ENCODE measurements at places on chromosomes 7 and 10. TPM values are rescaled to one million over a fixed set of nuclear protein-coding genes. Genes with fewer than 3 reads are reported as not detected.

GRCh38 chr7:96708872-96709271 lies 774 bp downstream of the SEM1 start:
- no peak for DNase-seq

DNA sequence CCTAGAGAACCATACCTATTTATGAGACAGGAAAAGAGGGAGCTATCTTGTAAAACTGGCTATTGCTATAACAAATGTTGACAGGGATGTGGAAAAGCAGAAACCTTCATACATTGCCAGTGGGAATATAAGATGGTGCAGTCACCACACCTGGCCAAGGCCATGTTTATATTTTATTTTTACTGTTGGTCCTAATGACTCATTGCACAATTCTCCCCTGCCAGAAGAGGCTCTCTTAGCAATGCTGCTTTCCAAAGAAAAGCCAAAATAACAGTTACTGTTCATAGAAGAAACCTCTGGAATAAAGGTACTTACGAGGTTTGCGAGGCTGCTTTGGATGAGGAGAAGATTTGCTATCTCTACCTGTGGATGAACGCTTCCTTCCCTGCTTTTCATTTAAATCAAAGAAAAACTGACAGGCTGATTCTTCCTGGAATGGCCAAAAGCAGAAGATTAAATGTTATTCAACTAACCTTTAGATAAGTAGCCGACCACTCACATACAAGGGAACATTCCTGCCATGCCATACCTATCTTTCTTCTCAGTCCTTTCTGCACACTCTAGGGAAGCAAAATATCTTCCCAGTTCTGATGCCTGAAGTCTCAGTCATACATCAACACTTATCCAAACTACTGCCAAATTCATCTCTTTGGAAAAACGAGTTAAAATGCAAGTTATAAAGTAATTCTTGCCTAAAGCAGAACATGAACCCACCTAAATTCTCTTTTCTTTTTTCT lies 16.3 kb upstream of the CHUK start:
- DNase-seq = no peak

- DNase-seq = no peak
Observed at GRCh38 chr7:37674531-37674930, 9.0 kb upstream of the GPR141 start.

Gene STEAP1B
- not detected for total RNA-seq

GRCh38 chr7:137885678-137886077 lies 38.9 kb upstream of the DGKI start:
- no peak for DNase-seq

- no peak for DNase-seq
Observed at GRCh38 chr7:51080216-51080615, 236.4 kb downstream of the COBL start.

DNA sequence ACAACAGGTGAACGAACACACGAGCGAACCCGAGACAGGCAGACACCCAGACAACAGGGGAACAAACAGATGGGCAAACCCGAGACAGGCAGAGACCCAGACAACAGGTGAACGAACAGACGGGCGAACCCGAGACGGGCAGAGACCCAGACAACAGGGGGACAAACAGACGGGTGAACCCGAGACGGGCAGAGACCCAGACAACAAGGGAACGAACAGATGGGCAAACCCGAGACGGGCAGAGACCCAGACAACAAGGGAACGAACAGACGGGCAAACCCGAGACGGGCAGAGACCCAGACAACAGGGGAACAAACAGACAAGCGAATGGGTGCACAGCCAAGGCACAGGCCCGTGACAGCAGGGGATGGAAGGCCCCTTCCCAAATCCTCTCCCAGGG lies 264.7 kb downstream of the ELFN1 start:
- DNase-seq = no peak

DNA sequence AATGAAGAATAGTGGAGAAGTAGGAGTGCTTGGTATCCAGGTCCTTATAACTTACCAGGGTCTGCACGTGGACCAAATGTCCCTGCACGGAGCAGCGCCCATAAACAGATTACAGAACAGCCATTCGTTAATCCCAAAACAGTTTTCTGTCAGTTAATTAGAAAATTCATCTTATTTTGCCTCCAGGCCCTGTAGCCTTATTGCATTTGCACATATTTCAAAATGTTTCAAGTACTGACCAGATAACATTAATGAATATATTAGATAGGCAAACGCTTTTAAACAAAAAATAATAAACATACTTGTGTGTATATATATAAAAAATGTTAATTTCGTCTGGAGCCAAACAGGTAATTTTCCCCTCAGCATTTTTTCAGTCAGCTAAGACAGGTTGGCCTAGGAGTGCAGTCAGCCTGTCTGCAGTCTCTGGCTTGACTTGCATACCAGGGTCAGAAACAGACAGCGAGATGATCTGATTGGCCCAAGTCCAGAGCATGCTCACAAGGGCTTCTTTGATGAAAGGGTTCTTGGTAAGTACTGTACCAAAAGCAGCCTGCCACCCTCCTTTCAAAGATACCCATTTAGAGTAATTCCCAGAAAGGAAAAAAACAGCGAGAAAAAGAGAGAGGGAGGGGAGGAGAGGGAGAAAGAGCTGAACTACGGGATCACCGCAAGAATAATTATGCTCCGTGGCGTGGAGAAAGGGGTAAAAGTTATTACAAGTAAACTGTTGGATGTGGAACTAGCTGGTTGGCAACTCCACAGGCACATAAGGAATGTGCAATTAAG lies 194.4 kb upstream of the TCF7L2 start:
- DNase-seq = no peak

DNA sequence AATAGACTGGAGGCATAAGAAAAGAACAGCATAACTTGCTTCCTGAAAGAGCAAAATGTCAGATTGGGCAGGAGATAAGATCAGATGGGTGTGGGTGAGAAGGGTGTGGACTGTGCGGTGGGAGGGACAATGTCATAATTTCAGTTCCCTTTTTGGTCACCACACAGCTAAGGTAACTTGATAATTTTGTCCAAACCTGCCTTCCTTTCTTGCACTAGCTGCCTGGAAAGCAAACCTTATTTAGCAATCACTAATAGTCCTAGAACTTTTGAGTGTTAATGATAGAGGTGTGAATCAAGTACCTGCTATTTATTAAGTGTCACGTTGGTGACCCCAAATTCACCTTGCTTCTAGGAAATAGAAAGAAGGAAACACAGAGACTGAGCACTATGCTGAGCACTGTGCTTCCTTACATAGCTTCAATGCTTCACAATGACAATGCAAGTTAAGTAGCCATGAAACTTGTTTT lies 72.4 kb upstream of the SP4 start:
- DNase-seq = no peak

Gene TAC1
- not detected for total RNA-seq

DNA sequence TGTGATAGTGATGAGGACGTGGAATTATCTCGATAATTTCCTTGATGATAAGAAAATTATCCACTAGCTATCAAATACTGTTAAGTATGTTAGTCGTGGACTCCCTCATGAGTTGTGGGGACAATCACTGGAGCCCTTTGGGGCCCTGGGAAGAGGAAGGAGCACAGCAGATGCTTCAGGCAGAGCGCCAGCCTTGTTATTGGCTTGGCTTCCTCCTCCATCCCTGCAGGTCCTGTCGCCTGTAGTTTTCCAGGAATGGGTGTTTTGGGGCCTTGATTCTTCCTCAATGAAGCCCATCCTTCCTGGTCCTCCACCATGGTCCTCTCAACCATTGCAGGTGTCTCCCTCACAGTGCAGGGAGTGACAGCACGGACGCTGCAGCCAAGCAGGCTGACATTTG lies 32.5 kb upstream of the ZNF32 start:
- DNase-seq = no peak

Gene MRLN
- total RNA-seq = not detected

Gene TDRD1
- total RNA-seq = 0.17 TPM

DNA sequence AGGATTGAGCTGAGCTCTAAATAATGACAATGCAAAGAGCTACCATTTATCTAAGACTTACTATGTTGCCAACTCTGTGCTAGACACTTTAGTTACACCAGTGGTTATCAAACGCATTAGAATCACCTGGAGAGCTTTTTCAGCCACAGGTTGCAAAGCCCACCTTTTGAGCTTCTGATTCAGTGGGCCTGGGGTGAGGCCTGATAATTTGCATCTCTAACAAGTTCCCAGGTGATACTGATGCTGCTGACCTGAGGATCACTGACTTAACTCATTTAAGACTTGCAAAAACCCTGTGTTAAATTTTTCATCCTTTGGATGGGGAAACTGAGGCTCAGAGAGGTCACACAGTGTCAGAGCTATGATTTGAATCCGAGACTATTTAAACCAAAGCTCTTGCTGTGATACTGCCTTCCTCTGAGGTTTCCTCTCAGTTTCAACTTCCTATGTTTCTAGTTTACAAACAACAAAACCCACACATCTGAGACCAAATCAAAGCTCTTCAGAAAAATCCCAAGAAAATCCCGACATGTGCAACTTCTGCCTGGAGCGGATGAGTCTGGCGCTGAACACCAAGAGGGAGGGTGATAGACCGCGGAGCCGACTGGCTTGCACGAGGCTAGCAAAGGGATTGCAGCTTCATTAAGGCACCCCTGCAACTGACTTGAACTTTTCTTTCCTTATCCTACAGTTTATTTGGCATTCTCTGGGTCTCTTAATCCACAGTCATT lies 124.9 kb downstream of the CYP26A1 start:
- DNase-seq = no peak

Gene CNPY1
- not detected for total RNA-seq

DNA sequence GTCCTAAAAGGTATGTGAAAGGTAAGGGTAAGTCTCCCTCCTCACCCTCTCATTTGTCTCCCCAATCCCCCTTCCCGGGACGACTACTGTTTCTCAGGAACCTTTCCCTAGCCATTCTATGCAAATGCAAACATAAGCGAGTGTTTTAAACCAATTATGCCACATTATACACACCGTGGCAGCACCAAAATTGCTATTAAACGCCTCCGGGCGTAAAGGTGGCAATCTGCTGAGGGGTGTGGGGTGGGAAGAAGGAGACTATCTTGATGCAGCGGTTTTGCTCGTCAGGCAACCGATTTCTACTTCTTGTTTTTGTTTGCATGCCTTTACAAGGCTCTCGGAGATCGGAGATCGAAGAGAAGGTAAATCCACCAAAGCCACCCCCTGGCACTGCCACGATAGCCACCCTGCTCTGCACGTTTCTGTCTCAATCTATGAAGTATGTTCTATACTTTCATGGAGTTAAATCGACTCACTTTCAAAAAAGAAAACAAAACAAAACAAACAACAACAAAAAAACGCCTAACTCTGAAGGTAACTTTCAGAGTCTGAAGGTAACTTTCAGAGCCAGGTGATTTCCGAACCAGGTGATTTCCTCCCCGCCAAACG lies 46.0 kb upstream of the CDK1 start:
- DNase-seq = no peak

Gene TMEM236
- 0.20 TPM for total RNA-seq

Gene GNGT1
- not detected for total RNA-seq
